ENCODE measurements at places on chromosomes 16 and 17.

DNA sequence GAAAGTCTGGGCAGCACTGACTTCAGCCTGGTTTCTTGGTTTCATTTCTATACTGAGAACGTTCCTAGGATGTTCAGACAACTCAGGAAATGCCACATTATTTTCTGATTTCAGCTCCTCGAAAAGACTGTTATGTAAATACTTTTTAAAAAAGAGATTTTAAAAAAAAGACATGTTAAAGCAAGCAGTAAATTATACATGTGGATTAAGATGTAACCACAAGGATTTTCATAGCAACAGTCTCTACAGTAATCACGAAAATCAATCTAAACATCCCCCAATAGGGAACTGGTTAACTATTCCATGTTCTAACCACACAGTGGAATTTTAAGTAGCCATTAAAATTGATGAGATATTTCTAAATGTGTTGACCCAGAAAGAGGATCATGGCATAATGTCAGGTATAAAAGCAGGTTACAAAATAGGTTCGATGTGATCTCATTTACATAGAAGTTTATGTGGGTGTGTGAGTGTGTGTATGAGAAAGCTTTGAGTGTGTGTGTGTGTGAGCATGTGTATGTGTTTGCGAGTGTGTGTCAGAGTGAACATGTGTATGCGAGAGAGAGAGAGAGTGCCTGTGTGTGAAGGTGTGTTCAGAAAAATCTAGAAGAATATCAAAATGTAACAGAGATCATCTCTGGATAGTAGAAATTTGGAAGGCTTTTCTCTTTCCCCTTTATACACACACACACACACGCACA is 63.0 kb upstream of the ERCC4 start:
- no peak for DNase-seq

- DNase-seq: no peak
Observed at GRCh38 chr16:85998171-85998867, 99.4 kb downstream of the IRF8 start.

DNA sequence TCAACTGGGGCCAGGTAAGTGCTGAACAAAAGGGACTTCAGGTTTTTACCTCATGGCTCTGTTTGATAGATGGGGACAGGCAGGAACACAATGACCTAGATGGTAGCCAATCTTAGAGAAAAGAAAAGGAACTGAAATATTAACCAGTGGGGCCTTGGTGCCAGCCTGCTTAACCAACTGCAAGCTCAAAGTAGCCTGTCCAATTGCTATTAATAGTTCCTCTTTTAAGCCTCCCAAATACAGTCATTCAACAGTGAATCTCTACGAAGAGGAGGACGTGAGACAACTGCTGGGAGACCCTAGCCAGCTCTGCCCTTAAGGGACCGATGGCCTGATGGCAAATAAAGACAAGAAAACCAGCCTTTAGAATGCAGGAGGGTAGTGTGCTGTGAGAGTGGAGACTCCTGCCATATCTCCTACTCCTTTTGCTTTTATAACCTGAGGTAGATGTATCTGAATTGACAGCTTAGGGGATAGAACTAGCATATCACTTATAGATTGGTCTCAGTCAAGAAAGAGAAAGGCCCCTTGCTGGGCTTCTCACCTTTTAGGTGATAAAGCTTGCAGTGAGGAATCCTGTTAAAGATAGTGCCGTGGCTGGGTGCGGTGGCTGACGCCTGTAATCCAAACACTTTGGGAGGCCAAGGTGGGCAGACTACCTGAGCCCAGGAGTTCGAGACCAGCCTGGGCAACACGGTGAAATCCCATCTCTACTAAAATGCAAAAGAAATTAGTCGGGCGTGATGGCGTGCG is 28.3 kb downstream of the ARSG start:
- DNase-seq: no peak

GRCh38 chr17:51687887-51688286 is 427.5 kb downstream of the UTP18 start:
- no peak for DNase-seq

DNA sequence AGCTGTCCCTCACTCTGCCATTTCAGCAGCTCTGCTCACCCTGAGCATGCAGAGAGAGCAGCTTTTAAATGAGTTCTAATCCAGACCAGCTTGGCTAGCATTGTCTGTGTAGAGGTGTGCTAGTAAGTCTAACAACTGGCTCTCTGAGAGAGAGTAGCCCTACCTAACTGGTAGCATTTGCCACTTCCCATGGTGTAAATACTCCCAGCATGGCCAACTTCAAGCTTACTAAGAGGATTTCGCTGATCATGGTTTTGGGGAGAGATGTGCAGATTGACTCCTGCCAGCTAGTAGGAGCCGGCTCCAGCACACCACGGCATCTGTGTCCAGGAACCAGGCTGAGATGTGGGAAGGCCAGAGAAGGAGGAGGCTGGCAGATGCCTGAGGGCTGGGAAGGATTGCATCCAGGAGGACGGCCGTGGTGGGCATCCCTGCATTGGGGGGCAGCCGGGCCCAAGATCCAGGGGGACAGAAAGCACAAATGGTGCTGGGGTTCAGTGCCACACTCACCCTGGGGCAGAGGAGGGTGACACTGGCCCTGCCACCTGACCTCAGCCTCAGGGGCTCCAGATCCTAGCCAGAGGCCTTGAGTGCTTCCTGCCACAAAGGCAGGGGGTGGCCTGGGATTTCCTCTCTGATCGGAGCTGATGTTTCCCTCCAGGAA is 394.9 kb upstream of the TNRC6C start:
- DNase-seq: no peak

DNA sequence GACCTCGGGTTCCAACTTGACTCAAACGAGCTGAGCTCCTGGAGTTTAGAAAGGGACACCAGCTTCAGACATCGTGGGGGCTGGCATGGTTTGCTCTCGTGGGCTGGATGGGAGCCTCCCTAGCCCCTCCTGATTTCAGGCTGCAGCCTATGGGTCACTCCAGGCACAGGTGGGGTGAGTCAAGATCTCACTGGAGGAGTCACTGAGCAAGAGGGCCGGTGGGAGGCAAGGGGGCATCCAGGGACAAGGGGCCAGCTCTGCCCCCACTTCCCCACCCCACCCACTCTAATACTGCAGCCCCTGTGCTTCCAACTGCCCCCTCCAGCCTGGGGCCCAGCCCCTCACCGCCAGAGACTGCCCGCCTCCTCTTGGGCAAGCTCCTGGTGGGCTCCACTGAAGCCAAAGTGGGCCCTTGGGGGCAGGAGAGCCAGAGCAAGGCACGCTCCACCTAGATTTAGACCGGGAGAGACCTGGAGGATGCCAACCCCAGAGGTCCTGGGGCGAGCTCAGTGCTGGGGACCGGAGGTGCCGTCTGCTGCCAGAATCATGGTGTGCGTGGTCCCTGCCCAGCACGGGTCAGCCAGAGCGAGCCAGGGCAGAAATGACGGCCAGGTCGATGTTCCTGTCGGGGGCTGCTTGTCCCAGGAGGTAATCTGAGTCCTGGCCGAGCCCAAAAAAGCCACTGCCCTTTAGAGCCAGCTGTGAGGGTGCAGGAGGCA is 6.4 kb downstream of the SLC16A3 start:
- no peak for DNase-seq

DNA sequence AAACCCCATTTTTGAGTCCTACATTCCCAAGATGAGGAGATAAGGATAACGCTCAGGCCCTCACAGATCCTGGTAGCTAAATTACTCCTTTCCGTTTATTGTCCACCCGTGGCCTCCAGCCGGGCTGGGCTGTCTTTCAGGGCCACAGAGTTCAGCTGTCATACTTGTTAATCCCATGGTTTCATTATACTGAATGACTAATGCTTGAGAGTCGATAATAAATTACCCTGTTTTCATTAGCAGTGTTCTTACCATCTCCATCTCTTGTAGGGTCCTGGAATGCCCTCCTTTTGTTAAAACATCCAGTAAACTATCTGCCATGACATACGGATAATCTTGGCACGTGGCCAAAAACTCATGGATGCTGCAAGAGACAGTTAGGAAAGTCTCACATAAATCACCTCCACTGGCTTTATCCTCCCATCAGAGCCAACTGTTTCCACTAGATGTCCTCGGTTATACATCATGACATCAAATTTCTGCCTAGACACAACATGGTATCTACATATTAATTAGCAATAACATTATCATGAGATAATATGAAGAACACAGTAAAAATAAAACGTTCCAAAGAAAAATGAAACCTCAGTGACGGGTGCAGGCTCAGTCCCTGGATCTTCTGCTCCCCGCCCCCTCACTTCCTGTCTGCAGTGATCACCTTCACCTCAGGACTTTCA is 45.3 kb downstream of the BRD7 start:
- peak; percentile 61 for DNase-seq

DNA sequence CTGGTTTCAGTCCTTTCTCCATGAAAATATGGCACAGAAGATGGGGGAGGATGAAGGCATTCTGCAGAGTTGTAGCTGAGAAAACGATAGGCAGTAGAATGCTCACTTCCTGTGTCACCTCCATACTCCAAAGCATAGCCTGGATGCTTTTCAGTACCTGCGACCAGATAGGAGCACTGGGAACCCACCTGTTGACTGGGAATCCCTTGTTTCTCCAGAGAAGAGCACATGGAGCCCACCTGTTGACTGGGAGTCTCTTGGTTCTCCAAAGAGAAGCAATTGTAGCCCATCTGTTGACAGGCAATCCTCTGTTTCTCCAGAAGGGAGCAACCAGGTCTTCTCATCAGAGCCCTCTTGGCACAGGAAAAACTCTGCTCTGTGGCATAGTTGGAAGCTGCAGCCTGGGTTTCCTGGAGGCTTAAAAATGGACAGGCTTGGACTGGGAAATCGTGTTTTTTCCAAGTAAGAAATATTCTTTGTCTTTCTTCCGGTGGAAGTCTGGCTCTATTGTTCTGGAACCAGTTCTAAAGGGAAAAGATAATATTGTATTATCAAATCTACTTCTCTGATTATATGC is 13.2 kb downstream of the TERF2IP start:
- DNase-seq: no peak

DNA sequence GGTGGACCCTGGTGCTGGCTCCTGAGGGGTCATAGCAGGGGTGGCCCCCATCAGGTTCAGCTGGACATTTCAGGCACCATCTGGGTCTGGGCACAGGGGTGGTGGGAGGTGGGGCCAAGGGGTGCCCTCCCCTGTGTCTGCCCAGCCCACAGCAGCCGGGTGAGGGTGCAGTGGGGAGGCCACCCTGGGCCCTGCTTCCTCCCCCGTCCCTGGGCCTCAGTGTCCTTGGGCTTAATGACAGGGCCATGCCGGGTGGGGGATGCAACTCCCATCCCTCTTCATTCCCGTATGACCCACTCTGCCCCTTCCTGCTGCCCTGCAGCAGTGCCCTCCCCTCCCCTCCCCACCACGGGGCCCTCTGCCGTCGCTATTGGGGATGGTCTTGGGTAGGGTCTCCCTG is 10.7 kb downstream of the CPNE7 start:
- DNase-seq: no peak

DNA sequence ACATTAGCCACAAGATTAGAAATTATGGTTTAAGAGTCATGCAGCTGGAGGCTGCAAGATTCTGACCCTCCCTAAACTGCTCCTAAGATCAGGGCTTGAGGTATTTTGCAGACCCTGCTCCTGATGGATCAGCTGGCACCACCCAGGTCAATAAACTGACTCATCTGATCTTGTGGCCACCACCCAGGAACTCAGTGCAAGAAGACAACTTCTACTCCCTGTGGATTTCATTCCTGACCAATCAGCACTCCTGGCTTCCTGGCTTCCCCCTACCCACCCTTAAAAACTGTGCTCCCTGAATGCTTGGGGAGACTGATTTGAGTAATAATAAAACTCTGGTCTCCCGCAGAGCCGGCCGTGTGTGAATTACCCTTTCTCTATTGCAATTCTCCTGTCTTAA is 25.0 kb upstream of the MILR1 start:
- DNase-seq: no peak

DNA sequence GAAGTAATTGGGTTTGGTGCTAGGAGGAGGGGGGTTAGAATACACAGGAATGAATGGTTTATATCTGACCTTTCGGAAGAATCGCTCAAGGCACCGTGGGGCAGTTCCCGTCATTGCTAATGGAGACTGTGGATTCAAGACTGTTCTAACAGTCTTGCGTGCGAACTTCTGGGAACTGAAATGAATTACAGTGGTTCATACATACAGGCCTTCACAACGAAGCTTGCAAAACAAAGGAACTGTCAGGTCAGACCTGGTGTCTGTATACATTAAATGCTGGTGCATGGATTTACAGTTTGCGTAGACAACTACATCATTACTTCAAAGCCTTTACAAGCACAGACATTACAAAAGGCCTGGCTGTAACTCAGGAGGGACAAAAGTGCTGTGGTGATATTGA is 983.9 kb downstream of the CDH11 start:
- no peak for DNase-seq

DNA sequence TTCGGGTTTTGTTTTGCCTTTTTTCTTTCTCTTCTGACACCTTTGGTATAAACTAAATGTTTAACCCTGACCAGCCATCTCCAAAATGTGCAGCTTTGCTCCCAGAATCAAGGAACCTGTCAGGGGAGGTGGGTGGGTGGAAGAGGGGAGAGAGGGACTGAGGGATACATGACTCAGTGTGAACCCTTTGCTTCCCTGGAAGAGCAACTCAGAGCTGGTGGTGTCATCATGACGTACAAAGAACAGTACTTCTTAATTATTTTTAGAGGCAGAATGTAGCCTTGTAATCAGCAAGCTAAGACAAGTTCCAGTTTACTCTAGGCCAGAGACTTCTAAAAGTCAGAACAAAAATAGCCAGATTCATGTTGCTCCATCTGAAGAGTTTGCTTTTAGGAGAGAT is 119.6 kb upstream of the HAS3 start:
- no peak for DNase-seq

DNA sequence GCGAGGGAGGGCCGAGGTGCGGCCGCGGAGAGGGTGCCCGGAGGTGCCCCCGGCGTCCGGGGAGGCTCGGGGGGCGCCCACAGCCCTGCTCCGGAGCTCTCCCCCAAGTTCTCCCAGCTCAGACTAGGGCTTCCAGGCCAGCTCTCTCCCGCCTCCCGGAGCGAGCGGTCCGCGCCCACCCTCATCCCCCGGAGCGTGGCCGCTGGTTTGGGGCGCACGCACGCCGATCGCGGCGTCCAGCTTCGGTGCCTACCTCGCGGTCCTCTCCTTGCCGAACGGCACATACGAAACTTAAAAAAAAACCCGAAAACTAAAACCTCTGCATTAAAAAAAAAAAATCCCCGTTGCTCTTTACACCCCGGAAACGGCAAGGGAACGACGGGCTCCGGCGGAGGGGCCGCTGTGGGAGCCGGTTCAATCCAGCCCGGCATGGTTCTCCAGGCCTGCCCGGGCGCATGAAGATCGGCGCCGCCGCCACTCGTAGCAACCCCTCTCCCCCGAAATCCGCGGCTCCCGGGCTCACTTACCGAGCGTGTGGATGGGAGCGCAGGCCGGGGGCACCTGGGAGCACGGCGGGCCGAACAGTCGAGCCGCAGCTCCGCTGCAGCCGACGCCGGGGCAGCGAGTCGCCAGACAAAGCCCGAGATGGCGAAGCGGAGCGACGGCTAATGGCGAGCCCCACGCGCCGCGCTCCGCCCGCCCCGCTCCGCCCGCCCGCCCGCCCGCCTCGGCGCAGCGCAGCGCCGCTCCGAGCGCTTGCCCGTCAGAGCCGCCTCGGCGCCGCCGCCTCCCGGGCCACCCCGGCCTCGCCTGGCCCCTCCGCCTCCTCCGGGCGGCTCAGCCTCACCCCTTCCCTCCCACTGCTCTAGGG is 973 bp upstream of the UBTF start:
- peak; percentile 87 for DNase-seq

GRCh38 chr17:36534840-36535668 is at the start of the genes MYO19 and PIGW:
TSS of gene MYO19 (minus strand) at chr17:36534868. CDS start at chr17:36532538, 2,330 bp downstream.
TSS of gene PIGW (plus strand) at chr17:36534987. CDS start at chr17:36537102, 2,115 bp downstream.
- DNase-seq: peak; percentile 97

GRCh38 chr17:304461-304860 is 48.1 kb downstream of the RPH3AL start:
- DNase-seq: no peak
